Stimulated activated CD4-positive, alpha-beta T cell treated with anti-CD3 and anti-CD28 coated beads, Interleukin-2, amount 100 ng/mL, for 48 hours (primary cell): ENCODE measurements at places on chromosomes 7 and 10.

- no peak for DNase-seq
Measured at GRCh38 chr10:21464134-21464533, 61.3 kb downstream of the SKIDA1 start.

- DNase-seq, result no peak
Measured at GRCh38 chr10:94076325-94076841, 82.7 kb downstream of the PLCE1 start.

GRCh38 chr7:88758381-88759229, 895 bp upstream of the ZNF804B start:
- no peak for DNase-seq

GRCh38 chr10:82768040-82768439, 893.0 kb downstream of the NRG3 start:
- DNase-seq, result no peak

DNA sequence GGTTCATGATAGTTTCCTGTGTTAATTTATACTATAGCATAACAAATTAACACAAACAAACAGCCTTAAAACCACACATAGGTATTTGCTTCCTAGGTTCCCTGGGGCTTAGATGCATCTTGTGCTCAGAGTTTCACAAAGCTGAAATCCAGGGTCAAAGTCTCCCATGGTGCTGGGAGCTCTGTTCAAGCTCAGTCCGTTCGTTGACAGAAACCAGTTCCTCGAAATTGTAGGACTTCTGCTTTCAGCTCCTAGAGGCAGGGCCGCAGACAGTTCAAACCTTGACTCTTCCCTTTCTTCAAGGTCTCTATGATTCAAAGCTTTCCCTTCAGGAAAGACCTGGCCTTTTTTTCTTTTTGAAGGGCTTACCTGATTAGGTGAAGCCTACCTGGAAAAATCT, 90.5 kb downstream of the VSTM2A start:
- no peak for DNase-seq

GRCh38 chr7:14754631-14755030, 147.9 kb downstream of the DGKB start:
- no peak for DNase-seq

DNA sequence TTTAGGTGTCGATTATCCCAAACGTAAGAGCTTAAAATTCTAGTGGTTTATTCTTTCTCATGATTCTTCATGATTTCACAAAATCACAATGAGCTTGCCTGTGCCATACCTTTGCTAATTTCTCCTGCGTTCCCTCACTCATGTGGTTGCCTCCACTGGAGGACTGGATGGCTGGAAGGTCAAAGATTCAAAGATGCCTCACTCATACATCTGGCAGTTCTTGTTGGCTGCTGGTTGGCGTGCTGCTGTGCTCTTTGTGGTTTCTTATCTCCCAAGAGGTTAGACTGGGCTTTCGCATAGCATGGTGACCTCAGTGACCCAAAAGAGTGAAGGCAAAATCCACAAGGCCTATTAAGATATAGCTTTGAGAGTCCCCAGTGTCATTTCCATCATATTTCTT, 877.6 kb upstream of the AUTS2 start:
- no peak for DNase-seq

DNA sequence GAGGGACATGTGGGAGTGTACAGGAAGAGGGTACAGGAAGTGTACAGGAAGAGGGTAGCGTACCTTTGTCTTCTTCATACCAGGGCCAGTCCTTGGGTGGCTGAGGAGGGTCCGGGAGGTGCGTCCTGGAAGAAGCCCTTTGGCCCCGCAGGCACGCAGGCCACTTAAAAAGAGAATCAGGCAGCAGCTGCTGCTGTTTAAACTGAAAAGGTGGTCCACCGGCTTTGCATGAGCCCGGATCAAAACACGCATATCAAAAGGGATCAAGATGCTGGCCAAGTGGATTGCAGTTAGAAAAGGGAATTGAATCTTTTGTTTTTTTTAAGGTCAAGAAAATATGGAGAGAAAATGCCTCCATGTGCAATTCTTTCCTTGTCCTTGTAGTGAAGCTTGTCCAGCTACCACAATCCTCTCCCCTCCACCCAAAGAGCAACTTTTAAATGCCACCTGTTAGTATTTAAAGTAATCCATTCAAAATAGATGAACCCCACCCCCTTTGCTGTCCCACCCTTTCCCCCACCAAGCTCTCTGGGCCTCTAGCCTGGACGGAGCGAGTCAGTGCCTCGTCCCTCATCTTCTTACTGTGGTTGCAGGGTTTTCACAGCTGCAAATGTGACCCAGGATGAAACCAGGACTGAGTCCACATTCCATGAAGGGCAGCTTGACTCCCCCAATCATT, 142.8 kb downstream of the GLCCI1 start:
- DNase-seq, result no peak

GRCh38 chr10:132229834-132230556, 43.2 kb downstream of the DPYSL4 start:
- no peak for DNase-seq

DNA sequence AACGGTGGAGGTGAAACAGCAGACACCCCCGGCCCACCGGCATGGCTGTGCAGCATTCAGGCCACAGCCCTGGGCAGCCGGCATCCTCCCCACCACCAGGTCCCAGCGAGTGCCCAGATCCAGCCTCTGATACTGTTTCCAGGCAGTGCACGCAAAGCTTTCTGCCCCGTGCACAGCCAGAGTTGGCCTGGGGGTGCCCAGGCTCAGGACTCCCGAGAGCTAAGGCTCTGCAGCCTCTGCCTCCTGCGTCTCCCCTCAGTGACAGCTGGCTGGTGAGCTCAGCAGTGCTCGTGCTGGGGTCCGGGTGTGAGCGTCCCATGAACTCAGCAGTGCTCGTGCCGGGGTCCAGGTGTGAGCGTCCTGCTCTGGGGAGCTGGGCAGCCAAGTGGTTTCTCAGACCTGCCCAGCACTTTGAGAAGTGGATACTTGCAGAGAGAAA, 65.4 kb downstream of the CFAP46 start:
- no peak for DNase-seq

- DNase-seq, result no peak
Measured at GRCh38 chr7:95011995-95012394, 104.6 kb downstream of the PPP1R9A start.

DNA sequence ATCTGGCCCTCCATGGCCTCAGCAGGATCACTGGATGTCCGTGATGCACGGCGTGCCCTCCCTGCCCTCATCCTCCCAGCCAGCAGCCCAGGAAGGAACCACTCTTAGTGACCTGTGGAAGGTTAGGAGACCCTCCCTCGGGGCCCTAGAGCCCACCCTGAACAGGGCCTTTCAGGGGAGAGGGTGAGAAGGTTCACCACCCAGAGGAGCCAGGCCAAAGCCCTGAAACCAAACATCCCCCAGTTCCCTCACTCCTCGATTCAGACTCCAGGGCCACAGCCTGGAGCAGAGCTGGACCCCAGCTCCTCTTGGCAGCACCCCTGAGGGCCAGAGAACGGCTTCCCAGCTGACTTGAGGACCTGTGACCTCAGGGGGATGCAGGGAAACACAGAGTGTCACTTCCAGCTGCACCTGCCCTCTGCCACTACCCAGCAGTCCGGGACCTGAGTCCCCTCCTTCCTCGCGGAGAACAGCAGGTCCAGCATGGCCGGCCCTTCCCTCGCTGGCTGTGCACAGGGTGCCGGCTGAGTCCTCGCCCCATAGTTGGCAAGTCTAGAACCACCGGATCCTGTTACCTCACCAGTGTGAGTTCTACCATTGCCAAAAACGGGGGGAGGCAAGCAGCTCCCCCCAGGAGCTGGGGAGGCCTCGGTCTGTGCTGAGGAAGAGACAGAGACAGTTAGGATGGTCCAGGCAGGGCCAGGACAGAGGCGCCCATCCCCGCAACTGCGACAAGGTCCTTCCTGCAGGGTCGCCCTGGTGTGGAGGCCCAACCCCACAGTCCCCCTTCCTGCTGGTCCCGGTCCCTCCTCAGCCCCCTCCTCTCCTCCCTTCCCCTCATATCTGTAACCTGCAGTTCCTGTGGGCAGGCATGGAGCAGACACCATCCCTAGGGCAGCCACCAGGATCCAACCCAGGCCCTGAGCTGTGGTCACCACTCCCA, 158.6 kb downstream of the NRF1 start:
- no peak for DNase-seq

GRCh38 chr10:96421995-96422394, 63.2 kb upstream of the OPALIN start:
- DNase-seq, result no peak

DNA sequence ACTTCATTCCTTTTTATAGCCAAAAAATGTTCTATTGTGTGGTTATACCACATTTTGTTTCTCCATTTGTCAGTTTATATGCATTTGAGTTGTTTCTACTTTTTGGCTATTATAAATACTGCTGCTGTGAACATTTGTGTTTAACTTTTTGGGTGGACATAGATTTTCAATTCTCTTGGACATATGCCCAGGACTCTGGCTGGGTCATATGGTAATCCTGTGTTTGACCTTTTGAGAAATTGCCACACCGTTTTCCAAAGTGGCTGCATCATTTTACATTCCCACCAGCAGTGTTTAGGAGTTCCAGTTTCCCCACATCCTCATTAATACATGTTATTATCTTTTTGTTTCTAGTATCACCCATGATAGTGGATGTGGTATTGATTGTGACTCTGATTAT, 39.4 kb downstream of the CSGALNACT2 start:
- DNase-seq, result no peak

DNA sequence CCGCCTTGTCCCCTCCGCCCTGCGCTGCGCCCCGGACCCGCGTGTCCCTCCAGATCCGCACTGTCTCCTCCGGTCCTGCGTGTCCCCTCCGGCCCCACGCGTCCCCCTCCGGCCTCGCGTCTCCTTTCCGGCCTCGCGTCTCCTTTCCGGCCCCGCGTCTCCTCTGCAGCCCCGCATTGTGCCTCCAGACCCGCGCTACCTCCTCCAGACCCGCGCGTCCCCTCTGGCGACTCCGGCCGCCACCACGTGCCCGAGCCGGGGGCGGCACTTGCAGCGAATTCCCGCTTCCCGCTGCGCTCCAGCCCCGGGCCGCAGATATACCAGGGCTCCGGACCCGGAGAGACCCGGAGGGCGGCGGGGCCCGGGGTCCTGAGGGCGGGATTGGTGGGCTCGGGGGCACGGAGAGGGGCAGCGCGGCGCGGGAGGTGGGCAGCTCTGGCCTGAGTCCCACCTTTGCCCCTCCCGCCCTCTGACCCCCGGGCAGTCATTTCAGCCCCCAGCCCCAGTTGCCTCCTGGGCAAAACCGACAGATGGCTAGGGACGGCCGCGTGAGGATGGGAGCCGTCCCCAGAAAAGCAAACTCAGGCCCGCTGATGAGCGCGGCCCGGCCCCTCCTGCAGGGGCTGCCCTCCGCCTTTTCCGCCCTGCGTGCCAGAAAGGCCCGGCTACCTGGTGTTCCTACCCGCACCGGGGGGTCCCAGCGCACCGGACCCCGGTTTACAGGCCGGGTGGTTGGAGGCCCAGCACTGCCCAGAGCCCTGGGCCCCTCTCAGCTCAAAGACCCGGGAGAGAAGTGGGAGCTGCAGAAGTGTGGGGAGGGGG, 56.5 kb downstream of the RBM17 start:
- DNase-seq, result no peak

- DNase-seq, result no peak
Measured at GRCh38 chr7:91814189-91814588, 66.3 kb downstream of the MTERF1 start.

DNA sequence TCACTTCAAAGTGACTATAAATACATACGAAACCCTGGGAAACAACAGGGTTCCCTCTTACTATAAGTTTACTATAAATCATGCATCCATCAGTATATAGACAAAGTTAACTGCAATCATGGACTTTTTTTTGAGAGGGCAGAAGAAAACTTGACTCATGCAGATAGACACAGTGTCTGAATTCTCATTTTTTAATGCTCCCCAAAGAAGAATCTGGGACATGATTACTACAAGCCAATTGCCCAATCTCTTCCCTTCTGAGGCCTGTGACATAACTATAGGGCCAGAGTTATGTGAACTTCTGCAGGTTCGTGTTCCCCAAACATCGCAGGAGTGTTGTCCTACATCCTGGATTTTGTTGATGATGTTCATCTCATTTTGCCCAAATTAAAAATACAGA, 376.5 kb downstream of the KCNMA1 start:
- DNase-seq, result no peak

GRCh38 chr10:127830414-127830813, 62.3 kb downstream of the CLRN3 start:
- DNase-seq, result no peak

DNA sequence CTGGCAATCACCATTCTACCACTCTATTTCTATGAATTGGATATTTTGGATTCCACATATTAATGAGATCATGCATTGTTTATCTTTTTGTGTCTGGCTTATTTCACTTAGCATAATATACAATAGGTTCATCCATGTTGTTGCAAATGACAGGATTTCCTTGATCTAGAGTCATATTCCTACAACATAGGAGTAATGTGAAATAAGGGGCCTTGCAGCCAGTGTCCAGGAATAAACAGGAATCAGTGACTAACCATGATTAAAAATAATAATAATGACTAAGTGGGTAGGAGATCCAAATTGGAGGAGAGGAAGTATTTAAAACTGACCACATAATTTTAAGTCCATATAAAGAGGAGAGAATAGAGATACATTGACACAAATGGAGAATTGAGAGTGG, 49.9 kb downstream of the SCIN start:
- DNase-seq, result no peak

- DNase-seq, result no peak
Measured at GRCh38 chr10:132520177-132520811, 17.3 kb upstream of the INPP5A start.

GRCh38 chr7:106484562-106484961, 176.4 kb downstream of the CCDC71L start:
- DNase-seq, result no peak

GRCh38 chr7:67604461-67605386, 608.1 kb downstream of the TYW1 start:
- no peak for DNase-seq

DNA sequence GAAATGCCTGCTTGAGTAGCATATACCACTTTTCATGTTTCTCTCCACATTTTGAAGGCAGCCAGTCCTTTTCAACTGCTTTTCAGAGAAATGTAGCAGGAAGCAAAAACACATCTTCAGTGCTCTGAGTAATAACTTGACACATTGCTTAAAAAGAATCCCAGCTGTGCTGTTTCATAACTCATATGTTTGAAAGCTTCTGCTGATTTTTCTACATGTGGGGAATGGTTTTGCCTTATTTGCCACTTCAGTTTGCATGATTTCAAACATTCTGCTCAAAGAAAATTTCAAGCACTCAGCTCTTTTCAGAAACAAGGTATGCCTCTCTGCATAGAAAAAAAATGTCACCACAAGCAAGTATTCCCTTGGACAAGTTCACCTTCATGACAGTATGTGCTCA, 732.8 kb downstream of the POM121L12 start:
- DNase-seq, result no peak
